Tibial nerve (tissue), 4 donors: ENCODE measurements at places on chromosomes 11 and 22.

DNA sequence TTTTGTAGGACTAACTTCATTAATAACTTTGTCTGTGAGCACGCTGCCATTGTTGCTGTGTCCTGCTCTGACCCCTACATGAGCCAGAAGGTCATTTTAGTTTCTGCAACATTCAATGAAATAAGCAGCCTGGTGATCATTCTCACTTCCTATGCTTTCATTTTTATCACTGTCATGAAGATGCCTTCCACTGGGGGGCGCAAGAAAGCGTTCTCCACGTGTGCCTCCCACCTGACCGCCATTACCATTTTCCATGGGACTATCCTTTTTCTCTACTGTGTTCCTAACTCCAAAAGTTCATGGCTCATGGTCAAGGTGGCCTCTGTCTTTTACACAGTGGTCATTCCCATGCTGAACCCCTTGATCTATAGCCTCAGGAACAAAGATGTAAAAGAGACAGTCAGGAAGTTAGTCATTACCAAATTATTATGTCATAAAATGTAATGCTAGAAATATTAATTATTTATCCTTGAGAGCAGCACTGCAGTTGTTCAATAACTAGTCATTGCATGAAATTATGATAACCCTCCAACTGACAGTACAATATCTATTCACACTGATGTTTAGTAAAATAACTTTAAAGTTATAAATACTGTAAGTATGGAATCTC is 46.4 kb upstream of the OR5D13 start:
- no peak for DNase-seq

- DNase-seq, result no peak
Measured at GRCh38 chr11:127925475-127925874, 661.9 kb downstream of the ETS1 start.

DNA sequence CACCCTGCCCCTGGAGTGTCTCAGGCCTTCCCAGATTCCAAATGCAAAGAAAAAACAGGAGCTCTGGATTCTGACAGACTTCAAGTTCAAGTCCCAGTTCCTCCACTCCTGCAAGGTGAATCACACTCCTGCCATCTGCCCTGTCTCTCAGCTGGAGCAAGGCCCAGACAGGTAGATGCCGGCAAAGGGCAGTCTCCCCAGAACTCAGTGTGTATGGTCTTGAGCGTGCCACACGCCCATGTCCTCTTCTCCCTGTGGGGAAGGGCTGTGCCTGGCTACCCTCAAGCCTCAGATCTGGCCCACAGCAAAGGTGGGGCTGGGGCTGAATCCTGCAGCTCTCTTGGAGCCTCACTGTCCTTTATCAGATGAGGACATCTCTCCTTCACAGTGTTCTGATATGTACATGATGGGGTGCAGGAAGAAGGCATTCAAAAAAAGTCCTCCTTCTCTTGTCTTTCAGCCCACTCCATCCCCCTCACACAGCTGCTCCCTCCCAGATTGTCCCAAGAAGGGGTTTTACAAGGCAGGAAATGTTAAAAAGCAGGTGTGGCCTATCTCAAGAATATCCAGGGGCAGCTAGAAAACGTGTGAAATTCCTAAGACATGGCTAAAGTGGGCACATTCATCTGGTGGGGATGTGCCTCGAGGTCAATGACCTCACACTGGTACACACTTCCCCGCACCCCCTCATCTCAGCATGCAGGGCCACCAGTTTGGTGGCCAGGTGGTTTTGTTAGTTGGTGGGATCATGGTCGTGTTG is 27.7 kb upstream of the ARFGAP3 start:
- no peak for DNase-seq

DNA sequence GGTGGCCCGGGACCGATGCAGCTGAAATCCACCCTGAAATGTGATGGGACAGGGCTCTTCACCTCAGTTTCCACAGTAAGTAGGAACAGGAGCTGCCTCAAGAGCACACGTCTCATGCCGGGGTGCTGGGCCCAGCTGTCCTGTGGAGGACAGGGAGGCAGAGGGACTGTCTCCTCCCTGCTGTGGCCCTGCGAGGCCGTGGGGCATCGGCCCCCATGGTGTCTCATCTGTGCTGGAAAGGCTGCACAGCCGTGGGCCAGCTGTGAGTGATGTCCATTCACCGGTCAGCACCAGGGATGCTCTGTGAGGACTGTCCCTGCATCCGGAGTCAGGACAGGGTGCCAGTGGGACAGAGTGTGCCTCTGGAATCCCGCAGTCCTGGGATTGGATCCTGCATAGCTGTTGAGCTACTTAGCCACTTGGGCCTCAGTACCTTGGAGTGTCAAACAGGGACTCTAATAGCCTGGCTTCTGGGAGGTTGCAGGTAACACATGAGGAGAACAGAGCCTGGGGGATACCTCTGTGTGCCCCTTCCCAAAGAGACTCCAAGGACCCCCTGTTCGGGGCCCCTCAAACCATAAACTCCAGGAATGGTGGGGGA is 16.5 kb downstream of the TRPM5 start:
- DNase-seq, result no peak

DNA sequence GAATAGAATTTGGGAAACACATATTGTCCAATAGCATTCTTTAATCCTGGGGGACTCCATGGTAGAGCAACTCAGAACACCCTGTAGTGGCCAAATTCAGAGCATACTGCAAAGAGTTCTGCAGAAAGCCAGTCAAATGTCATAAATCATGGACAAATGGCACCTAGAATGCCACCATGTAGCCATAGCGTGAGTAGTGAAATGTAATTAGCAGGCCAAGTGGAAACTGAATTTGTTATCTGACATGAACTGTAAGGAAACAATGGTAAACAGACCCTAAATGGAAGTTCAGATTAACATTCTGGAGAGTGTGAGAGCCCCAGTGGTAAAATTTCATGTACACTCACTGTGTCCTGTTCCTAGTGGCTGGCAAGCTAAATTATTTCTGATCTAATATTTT is 7.0 kb upstream of the PRSS23 start:
- no peak for DNase-seq

DNA sequence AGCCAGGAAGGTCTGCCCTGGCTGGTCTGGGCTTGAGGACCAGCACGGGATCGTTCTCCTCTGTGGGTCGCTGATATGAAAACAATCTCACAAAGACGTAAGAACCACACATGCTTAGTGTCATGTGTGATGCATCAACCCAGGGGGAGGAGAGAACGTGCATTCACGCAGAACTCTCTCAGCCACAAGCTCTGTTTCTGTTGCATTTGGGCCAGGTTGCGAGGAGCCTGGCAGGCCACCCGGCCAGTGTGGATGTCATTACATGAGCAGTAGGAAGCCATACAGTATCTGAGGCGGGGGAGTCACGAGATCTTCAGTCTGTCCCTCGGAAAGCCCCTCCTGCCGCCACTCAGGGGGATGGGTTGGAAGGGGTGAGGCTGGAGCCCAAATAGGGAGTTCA is 53.1 kb upstream of the KCNQ1OT1 start:
- DNase-seq, result no peak

DNA sequence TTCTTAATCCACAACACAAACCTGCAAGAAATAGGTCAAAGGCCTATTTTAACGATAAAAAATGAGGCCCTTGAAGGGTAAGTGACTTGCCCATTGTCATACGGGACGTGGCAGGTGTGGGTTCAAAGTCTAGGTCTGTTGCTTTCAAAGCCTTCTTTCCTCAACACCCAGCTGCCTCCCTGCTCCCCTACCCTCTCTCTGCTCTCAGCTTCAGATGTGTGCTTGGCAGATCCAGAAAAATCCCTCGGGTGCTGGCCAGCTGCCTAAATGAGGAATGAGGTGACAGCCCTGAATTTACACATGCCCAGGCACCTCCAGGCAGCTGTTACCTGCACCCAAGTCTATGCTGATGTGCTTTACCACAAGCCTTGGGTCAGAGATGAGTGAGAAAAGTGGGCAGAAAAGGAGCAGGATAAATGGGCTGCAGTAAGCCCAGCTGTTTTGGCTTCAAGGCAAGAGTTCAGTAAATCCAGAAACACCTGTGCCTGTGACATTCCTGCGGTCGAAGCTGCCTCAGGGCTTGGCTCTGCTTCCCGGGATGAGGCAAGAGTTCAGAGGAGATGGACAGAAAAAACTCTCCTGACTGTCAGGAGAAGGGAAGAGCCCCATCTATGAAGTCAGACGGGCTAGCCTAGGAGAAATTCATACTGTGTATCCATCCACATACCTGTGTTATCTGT is 49.9 kb upstream of the LDLRAD3 start:
- peak; percentile 14 for DNase-seq

DNA sequence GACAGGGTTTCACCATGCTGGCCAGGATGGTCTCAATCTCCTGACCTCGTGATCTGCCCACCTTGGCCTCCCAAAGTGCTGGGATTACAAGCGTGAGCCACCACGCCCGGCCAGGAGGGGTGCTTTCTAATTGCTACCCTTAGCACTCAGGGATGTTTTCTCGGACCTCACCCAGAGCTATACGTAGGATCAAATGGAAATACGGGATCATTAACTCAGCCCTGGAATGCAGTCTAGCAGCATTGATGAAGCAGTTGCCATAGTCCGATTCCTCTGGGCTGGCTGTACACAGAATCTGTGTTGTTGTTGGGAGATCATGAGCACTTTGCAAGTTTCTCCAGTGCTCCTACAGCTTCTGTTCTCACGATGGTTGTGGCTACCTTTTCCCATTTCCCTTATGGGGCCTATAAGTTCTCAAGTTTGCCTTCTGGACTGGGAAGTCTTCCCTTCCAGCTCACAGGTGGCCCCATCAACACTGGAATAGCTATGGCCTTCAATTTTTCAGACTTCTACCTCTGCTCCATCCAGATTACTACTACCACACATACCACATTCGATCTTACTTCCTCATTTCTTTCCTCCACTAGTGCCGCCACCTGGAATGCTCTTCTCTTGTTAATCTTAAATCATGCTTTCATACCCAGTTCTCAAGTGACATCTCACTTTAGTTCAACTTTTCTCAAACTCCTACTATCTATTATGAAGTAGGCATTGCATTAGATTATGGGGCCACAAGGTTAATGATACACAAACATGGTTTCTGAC is 16.1 kb upstream of the PCF11 start:
- DNase-seq, result no peak

DNA sequence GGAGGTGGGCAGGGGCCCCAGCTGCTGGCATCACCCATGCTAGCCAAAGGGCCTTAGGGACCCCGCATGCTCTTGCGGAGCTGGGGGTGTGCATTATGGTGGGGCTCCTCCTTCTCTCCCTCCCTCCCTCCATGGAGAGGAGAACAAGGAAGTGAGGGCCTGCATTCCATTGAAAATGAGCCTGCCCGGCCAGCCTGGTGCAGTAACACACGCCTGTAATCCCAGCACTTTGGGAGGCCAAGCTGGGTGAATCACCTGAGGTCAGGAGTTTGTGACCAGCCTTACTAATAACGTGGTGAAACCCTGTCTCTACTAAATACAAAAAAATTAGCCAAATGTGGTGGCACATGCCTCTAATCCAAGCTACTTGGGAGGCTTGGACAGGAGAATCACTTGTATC is 22.4 kb downstream of the SNAP29 start:
- DNase-seq, result no peak

GRCh38 chr11:83720675-83721074 is 434.5 kb upstream of the CCDC90B start:
- DNase-seq, result no peak

DNA sequence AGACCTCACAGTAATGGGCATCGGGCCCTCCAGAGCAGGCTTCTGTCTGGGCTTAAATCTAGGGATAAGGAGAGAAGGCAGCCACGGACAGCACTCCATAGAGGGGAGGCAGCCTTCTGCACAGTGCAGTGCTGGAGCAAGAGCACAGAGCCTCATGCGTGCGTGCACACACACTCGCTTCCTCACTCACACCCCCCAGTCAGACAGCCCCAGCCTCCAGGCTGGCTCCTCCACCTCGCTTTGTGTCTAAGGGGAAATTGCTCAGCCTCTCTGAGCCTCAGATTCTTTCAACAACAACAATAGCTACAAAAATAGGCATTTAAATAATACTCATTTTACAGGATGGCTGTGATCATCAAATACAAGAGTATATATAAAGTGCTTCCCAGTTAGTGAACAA is 26.7 kb upstream of the ETS1 start:
- DNase-seq, result no peak

GRCh38 chr11:120205596-120206161 is 5.2 kb upstream of the OAF start:
- DNase-seq, result no peak

- DNase-seq, result no peak
Measured at GRCh38 chr11:63914896-63915691, 1.9 kb downstream of the RCOR2 start.

DNA sequence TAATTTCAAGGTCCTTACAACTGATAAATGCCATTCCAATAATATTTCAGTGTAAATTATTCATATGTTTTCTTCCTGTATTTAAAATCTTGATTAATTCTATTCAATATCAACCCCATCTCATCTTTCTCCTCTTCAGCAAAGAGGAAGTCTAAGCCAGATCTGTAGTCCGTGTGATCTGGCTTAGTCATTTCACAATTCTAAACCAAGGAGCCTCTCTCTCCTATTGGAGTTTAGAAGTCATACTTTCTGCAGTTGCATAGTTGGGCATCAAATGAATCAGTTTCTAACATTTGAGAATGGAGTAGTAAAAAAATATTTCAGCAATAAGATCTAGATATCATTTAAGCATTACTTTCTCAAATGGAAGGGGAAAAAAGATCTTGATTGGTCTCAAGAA is 354.9 kb downstream of the JRKL start:
- no peak for DNase-seq

DNA sequence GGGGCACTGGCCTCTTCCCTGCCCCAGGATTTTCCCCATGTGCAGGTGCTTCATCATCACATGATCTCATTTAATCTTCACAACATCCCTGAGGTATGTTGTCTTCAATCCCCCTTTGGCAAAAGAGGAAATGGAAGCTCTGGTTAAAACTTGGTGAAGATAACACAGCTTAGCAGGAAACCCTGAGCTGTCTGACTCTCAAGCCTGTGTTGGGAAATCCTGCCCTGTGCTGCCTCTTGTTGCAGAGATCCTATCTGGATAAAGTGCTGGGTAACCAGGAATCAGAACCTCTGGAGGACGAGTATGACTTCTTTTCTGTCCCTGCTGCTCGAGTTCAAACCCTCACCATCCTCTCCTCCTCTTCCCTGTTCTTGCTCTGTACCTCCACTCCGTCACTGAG is 13.1 kb upstream of the E2F8 start:
- DNase-seq, result no peak

DNA sequence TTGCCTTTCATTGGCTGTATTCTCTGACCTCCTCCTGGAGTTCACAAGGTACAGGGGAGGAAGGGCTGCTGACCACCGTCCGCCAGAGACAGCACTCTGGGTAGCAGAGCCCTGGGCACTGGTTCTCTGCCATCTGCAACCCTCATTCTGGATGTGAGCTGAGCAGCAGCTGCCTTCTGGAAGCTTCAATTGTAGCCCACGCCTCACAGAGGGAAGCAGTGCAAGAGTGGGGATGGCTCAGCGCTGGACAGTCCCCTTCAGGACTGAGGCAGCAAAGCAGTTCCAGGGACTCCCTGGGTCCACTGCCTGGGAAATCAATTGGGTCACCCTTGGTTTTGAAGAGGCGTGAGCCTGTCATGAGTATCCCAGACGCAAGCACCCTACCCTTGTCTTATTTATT is 346.2 kb downstream of the CADM1 start:
- DNase-seq, result no peak

GRCh38 chr11:31325160-31325559 is 44.4 kb downstream of the DCDC1 start:
- DNase-seq, result no peak

- no peak for DNase-seq
Measured at GRCh38 chr11:13761716-13762115, 93.2 kb downstream of the FAR1 start.

GRCh38 chr11:134374171-134374570 is 37.9 kb downstream of the B3GAT1 start:
- DNase-seq, result no peak

GRCh38 chr22:22508274-22509176 is at the start of gene ZNF280B:
TSS of gene ZNF280B (minus strand) at chr22:22508742. CDS start at chr22:22489398, 19,344 bp downstream.
- DNase-seq, result no peak

GRCh38 chr11:27319072-27319471 is 43.9 kb downstream of the CCDC34 start:
- DNase-seq, result no peak

GRCh38 chr11:96119211-96119610 is 195.3 kb upstream of the MTMR2 start:
- no peak for DNase-seq
